ENCODE measurements at places on chromosomes 2 and 18.

- no peak for DNase-seq
These were observed 62.4 kb downstream of the SLC5A7 start for GRCh38 chr2:108048752-108049151.

DNA sequence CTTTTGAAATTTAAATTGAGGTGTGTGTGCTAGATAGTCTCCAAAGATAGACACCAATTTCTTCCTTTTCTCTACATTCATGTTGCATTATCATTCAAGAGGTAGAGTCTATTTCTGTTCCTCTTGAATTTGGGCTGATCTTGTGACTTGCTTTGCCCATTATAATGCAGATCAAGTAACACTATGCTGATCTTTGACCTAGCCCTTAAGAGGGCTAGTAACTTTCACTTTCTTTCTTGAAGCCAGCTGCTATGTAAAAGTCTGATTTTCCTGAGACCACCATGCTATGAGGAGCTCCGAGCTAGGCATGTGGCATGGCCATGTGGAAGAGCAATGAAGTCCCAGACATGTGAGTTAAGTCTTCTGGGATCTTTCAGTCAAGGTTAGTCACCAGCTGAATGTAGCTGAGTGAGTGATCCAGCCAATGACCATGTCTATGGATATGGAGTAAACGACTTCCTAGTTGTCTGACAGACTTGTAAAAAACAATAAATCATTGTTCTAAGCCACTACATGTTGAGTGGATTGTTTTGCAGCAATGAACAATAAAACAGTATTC is 189.4 kb upstream of the CWC22 start:
- DNase-seq, result no peak

DNA sequence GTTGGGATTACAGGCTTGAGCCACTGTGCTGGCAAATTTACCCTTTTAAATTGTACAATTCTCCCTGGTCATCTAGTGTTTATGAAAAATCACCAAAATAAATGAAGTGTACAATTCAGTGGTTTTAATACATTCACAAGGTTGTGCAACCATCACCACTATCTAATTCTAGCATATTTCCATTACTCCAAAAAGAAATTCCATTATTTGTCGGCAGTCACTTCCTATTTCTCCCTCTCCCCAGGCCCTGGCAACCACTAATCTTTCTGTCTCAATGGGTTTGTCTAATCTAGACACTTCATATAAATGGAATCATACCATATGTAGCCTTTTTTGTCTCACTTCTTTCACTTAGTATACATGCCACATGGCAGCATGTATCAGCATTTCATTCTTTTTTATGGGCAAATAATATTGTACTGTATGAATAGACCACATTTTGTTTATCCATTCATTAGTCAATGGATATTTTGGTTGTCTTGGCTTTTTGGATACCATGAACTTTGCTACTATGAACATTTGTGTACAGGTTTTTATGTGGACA is 12.6 kb upstream of the POLE4 start:
- DNase-seq, result no peak

- peak; percentile 25 for DNase-seq
These were observed 298.9 kb downstream of the DSEL start for GRCh38 chr18:67217551-67218166.

GRCh38 chr2:32231959-32232358 is 32.7 kb downstream of the NLRC4 start:
- DNase-seq, result no peak

- DNase-seq, result no peak
These were observed 65.8 kb downstream of the DCDC2C start for GRCh38 chr2:3768960-3769765.
